ENCODE measurements at places on chromosomes 6 and 20.

- DNase-seq = no peak
Observed at GRCh38 chr6:35435074-35435837, 16.9 kb upstream of the FANCE start.

GRCh38 chr20:45860560-45861220 is 3.3 kb downstream of the ZSWIM3 start:
- no peak for DNase-seq

DNA sequence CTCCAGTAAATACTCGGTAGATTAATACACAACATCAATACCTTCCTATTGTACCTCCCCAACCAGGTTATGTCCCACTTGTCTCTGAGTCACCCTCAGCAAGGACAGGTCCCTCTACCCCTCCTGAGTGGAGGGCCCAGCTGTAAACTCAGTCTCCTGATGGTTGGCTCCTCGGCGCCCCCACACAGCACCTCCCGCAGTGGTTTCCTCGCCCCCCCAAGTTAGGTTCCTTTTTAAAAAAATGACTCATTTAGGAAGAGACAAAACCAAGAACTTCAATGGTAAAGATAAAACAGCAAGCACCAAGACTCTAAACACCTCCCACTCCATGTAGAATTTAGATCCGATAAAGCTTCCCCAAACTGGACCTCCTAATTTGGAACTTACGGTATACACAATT is 83.5 kb downstream of the TRERF1 start:
- DNase-seq = no peak

- DNase-seq = no peak
Observed at GRCh38 chr6:5053038-5053437, 32.1 kb upstream of the PPP1R3G start.

DNA sequence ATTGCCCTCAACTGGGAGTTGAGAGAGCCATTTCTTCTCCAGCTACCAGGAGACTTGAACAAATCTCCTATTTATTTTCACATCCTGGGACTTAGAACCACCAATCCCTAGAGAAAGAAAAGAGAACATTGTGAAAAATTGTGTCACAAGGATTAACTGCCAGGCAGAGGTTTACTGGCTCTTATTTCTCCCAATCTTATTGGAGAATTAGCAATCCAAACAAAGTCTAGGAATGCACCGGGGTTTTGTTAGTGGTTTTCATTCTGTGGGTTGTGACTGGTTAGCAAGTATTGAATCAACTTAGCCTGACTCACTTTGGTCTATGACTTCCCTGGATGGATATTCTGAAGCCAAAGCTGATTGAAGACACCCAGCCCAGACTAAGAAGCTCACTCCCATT is 21.2 kb upstream of the ENPP5 start:
- no peak for DNase-seq

DNA sequence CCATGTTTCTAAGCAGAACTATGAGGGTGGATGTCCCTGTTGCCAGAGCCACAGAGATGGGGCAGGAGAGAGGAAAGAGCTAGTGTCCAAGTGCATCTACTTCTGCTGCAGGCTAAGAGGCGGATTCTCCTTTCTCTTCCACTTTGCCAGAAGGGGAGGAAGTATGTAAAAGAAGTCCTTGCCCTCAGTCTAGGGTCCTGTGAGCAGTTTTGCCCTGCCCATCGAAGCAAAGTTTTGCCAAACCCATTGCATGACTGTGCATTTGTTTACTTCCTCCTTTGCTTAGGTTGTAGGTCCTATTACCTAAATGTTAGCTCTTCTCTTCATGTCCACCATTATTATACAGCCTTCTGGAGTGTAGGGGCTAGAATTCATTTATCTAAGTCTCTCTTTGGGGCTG is 106.2 kb upstream of the ARMC2 start:
- no peak for DNase-seq

- no peak for DNase-seq
Observed at GRCh38 chr20:19996917-19997316, 20.2 kb upstream of the NAA20 start.

- DNase-seq = no peak
Observed at GRCh38 chr20:20303742-20304141, 64.2 kb upstream of the INSM1 start.

DNA sequence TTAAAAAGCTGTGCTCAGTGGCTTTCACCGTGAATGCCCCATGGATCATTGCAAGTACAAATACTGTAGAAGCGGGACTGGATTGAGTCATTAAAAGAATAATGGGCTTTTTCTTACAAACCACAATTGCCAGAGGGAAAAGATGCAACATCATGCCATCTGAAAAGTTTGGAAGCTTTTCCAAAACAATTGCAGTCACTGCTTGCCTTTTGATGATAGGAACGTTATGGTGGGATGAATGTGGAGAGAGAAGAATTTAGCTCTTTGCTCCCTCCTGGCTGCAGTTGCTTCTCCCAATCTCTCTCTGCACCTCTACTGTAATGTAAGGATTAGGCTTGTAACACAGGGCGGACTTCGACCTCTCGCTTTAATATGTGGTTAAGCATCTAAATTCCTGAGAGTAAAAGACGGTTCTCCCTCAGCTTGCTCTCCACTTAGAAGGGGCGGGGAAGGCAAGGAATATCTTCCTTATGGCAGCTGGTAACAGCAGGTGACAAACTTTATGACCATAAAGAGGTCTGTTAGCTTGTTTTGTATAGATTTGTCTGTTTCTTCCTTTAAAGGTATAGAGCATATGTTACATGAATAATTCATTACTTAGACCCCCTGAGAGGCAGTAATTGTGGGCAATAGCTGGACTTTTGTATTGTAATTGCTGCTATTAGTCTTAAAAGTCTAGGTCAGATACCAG is 376.1 kb downstream of the UTRN start:
- no peak for DNase-seq
